ENCODE measurements at places on chromosomes 16 and 17.

GRCh38 chr17:68592009-68592408, 9.2 kb downstream of the FAM20A start:
- DNase-seq: no peak

GRCh38 chr17:59719526-59719925, 12.1 kb downstream of the VMP1 start:
- DNase-seq: no peak

- no peak for DNase-seq
These were observed 6.0 kb downstream of the SOX9 start for GRCh38 chr17:72126575-72127486.

- DNase-seq: peak; percentile 57
These were observed at the start of gene ATP1B2 for GRCh38 chr17:7650509-7651096. TSS of gene ATP1B2 (plus strand) at chr17:7650926. CDS start at chr17:7651519, 593 bp downstream.

DNA sequence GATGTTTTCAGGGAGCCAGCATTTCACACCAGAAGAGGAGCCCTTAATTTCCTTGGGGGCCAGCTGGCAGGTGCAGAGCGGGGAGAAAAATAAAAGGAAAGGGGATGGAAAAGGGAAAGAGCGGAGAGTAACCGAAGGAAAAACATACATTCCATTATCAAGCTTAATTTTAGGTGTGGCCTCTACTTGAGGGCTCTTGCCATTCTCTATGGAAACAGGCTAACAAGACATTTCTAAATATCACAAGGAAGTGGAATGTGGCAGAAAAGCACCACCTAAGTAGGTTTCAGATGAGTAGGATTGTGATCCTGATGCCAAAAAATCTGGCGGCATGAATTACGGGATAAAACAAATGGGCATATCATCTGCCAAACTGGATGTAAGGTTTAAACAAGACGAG, 970 bp upstream of the DYNC1LI2 start:
- DNase-seq: no peak

DNA sequence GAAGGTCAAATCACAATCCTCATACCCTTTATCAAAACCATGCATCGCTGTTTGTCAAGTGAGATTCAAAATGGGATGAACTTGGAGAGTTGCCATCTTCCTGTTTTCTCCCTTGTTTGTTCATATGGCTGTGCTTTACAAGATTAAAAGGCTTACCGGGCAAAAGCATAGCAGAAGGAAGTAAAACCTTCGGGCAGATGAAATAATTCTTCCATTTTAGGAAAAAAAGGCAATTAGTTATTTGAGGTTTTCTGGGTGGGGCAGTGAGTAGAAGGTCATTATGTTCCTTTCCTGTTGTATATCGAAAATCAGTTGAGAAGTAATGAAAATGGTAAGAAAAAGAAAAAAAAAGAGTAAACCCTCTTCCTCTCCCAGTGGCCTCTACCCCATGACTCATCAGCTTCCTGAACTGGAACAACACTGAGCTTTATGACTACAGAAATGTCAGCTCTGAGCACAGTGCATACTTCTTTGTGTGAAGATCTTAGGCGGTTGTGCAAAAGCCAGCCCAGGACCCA, 369.2 kb downstream of the CDH13 start:
- no peak for DNase-seq

- no peak for DNase-seq
These were observed 64.9 kb downstream of the IRF8 start for GRCh38 chr16:85963753-85964285.

GRCh38 chr16:67632415-67633172, 12.3 kb upstream of the CARMIL2 start:
- no peak for DNase-seq

- no peak for DNase-seq
These were observed 1.8 kb downstream of the KIF1C start for GRCh38 chr17:4999430-5000093.

GRCh38 chr17:12599186-12599920, 66.3 kb upstream of the MYOCD start:
- DNase-seq: no peak

All from stimulated activated CD8-positive, alpha-beta memory T cell treated with anti-CD3 and anti-CD28 coated beads, Interleukin-4, amount 100 ng/mL, for 4 hours (primary cell).